Stimulated activated CD4-positive, alpha-beta T cell treated with anti-CD3 and anti-CD28 coated beads, TNF-alpha, amount 100 ng/mL, for 24 hours (primary cell): ENCODE measurements at places on chromosomes 4 and X.

DNA sequence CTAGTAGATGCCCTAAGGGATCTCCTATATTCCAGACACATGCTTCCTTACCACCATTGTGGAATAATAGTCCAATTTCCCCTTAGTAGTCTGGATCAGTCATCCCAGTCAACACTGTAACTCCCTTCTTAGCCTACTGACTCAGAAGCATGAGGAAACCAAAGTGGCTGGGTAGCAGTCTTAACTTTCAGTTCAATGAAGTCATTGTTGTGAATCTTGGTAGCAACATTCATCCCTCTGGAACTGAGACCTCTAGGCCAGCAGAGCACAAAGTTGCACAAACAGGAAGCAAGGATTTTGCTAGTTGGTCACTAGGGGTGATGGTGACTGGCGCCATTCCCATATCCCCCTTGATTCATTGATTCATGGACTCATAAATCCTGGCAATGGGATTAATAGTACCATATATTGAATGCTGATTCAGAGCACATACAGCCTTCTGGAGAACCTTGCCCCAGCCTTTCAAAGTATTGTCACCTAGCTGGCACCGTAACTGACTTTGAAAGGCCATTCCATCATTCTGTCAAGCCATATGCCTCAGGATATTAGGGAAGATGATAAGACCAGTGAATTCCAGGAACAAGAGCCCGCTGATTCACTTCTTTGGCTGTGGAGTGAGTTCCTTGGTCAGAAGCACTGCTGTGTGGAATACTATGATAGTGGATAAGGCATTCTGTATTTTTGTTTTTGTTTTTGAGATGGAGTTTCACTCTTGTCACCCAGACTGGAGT is 19.7 kb upstream of the GPAT3 start:
- DNase-seq: no peak

- DNase-seq: no peak
These were observed at the start of gene TSC22D3 for GRCh38 chrX:107775734-107776511. Gene TSC22D3 (minus strand): TSS chrX:107775787. CDS start chrX:107775419, 368 bp downstream.

DNA sequence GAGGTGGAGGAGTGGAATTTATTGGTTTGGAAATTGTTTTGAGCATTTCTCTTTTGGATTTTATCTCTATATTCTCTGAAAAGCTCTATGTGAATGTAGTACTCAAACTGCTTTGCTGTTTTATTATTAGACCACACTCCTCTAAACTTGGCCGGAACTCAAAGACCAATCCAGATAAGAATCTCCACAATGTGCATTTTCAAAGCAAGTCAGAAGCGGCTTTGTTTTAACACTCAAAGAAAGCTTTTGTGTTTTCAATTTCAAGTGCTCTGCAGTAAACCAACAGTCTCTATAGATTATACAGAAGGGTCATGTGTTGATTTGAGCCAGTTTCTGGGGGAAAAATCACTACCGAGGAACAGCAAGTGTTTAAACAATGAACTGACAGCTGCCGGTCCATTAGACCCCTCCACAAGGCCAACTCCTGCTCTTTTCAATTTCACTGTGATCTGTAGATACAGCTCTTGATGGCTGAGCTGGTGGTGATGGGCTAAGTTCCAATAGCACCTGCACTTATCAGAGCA is 79.4 kb downstream of the FTHL17 start:
- DNase-seq: no peak

GRCh38 chr4:53587135-53587534 is 4.2 kb downstream of the LNX1 start:
- no peak for DNase-seq

DNA sequence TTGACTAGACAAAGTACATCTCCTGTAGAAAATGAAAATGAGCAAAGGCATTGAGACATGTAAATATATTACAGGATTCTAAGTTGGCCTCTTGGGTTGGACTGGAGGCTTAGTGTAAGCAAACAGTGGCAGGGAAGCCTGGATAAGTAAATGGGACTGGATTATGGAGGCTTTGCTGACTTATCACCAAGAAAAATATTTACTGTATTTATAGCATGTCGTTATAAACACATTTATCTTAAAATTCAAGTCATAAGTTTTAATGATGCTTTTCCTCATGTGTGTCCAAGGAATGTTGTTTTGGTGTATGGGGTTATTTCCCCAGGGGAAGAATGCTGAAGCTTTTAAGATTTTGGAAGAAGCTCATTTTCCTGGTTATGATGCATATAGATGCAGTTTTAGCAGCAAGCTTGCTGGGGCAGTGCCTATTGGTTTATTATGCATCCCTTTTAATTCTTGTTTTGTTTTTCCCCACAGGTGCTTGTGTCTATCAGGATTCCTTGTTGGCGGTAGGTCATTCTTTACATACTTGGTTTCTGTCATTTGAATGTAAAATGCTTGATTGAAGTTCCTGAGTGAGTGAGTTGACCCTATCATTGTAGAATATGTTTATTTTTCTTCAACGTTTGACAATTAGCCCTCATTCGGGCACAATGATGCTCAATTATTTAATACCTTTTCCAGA is 8.5 kb downstream of the FRAS1 start:
- DNase-seq: no peak

GRCh38 chrX:43481576-43481975 is 174.5 kb upstream of the MAOA start:
- DNase-seq: no peak

DNA sequence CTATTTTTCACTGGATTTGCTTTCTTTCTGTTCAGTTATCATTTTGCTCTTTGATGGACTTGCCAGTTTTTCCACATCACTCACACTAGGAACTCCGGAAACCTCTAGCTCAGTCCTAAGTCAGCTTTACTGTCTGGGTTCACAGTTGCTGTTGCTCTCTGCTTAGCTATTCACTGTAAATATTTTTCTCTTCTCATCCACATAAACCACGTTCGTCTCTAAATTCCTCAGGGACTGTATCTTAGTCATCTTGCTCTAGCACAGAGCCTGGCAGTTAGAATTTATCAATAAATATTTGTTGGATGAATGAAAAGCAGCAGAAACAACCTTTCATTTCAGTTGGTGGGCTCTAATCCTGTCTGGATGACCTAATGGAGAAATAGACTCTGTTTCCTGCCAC is 119.4 kb upstream of the DMD start:
- DNase-seq: no peak

DNA sequence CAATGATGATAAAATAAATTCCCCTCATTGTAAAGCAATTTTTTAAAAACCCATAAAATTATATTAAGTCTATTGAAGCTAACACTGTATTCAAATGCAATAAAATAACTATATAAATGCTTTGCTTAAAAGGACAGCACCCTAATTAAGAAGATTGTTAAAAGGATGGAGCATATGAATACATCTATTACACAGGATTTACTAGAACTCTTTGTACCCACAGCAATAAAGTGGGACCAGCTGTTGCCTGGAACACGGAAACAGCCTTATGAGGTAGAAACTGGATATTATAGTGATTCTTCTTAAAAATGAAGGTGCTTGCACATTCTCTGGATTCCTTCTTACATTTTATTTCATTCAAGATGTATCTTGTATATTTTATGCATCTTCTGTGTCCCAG is 298.7 kb upstream of the KLF3 start:
- no peak for DNase-seq

DNA sequence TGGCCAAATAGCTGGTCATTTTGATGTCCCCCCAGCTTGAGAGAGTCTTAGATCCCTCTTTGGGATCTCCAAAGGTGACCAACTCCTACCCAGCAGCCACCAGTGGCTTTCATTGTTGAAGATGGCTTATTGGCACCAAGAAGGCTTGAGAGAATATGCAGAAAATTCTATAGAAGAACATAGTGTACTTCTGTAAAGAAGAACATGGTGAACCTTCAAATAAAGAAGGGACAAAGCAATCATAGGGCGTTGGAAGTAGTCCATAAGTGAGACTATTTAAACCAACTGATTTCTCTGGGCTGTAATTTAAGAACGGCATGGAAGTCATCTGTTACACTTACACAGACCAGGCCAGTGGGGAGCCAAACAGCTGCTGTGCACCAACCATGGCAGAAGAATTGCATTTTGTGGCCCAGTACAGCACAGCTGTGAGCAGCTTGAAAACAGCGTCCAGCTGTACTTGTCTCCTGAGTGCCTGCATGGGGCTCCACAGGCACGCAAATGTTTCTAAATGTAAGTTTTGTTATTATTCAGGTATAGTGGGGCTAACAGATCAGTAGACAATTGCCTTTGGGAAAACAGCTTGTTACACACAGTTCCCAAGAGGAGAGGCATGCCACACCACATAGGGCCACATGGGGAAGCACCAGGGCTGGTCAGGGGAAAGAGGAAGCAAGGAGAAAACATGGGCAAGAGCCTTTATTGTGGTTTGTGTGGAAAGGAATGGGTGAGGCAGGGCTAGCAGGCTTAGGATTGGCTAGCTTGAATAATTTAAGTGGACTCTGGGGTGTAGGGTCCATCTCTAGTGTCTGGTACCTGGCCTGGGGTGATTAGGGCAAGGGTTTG is 125.0 kb downstream of the ARHGAP6 start:
- no peak for DNase-seq

- no peak for DNase-seq
These were observed 71.8 kb upstream of the PGRMC2 start for GRCh38 chr4:128359422-128359821.

DNA sequence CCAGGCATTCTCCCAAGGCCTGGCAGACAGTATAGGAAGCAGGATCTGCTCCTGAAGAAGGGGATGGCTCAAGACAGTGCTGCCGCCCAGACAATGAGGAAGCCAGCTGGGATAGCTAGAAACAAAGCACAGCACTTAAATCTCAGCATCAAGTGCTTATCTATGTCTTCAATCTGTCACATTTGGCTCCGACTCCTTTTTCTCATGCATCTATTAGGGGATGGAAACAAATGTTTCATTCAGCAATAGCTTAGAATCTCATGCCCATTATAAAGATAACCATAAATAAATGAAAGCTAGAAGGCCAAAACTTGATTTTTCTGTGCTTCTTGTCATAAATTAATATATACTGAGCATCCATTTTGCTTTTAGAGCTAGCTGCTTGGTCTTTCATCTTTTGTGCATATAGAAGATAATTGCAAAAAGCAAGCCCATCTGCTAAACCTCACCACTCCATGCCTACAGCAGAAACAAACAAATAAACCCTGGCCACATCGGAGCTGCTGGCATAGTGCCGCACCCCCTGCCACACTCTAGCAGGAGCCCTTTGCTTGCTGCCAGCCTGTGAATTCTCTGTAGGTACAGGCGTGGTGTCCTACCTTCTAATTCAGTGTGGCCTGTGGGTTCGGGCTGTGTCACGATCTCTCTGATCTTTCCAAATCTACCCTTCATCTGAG is 75.9 kb downstream of the AASDH start:
- no peak for DNase-seq

DNA sequence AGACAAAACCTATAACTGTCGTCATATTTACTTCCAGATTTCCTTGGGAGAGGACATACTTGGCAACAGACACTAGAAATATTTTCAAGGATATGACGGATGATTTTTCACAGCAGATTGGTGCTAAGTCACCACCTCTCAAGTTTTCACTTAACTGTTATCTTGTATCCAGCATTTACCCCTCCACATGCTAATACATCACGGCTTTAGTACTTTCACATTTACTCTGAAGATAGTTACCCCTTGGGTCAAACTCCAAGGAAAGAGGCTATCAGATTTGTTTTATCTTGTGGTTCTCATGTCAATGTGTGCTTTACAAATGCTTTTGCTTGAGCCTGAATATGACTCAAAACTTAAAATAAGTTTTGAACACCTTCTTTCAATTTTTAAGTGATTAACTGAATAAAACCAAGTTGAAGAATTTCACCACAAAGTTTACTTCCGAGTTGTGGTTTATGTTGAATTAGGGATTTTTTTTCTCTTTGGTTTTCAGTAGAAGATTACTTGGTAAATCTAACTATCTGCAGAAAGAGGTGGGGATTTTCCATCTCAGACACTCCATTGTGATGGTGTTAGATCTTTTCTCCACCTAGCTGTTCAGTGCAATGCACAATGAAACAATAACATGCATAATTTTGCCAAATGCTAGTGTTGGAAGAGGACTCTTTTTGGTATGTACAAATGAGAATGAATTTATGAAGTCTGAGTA is 75.4 kb upstream of the FAT1 start:
- DNase-seq: no peak

DNA sequence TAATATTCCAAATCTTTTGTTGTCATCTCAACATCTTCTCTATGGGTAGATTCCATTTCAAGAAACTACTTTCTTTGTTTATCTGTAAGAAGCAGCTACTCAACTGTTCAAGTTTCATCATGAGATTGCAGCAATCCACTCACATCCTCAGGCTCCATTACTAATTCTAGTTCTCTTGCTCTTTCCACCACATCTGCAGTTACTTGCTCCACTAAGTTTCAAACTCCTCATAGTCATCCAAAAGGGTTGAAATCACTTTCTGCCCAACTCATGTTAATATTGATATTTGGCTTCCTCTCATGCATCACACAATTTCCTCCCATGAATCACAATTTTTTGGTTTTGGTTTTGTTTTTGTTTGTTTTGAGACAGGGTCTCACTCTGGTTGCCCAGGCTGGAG is 35.7 kb downstream of the ADH5 start:
- DNase-seq: no peak

DNA sequence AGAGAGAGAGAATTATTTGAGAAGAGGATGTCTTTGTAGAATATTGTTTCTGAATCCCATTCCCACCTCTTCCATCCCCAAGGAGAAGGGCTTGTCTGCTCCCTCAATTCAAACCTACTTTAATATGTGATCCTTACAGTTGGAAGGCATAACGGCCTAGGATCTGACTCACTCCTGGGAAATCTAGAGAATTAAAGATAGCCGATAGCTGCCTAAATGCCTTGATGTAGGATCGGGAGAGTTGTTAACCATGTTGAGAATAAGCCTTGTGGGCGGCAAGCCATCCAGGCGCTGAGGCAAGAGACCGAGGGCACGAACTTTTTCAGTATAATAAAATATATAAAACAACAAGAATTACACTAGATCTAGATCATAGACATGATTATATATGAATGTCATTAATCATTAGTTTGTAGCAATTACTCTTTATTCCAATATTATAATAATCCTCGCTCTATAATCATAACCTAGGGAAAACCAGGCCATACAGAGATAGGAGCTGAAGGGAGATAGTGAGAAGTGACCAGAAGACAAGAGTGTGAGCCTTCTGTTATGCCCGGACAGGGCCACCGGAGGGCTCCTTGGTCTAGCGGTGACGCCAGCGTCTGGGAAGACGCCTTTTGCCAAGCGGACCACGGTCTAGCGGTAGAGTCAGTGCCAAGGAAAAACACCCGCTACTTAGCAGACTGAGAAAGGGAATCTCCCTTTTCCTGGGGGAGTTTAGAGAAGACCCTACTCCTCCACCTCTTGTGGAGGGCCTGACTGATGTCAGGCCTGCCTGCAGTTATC is 13.5 kb downstream of the EMCN start:
- DNase-seq: no peak

GRCh38 chr4:176587920-176588319 is 204.8 kb downstream of the VEGFC start:
- DNase-seq: no peak

- DNase-seq: no peak
These were observed 150.5 kb upstream of the WDR1 start for GRCh38 chr4:10267066-10267465.

GRCh38 chrX:31190221-31190975 is 118.6 kb upstream of the FTHL17 start:
- DNase-seq: no peak

DNA sequence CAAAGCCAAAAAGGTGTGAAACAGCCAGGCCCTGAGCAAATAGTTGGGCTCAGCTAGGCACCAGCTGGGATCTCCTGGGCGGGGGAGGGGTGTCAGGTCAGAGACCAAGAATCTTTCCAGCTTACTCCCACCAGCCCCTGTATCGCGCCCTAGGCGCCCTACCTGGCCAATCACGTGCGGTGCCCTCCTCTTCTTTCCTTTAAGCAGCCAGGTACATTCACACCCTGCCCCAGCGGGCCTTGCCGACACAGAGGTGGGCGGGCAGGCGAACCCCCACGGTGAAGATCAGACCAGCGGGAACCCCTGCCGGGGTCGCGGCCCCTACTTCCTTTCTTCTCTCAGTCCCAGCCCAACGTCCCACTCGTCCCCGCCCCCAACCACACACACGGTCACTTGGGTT is 9.1 kb downstream of the ARHGAP36 start:
- DNase-seq: no peak
